Lung (tissue), 17 donors: ENCODE measurements at places on chromosomes 16 and 17. TPM values are rescaled to one million over a fixed set of nuclear protein-coding genes. Genes with fewer than 3 reads are reported as not detected.
A peak's percentile ranks its signal among the peaks of the same experiment; 100 is the strongest.

Gene ANKRD40CL
- total RNA-seq = not detected

Gene HS3ST4
- total RNA-seq = 0.06 TPM

DNA sequence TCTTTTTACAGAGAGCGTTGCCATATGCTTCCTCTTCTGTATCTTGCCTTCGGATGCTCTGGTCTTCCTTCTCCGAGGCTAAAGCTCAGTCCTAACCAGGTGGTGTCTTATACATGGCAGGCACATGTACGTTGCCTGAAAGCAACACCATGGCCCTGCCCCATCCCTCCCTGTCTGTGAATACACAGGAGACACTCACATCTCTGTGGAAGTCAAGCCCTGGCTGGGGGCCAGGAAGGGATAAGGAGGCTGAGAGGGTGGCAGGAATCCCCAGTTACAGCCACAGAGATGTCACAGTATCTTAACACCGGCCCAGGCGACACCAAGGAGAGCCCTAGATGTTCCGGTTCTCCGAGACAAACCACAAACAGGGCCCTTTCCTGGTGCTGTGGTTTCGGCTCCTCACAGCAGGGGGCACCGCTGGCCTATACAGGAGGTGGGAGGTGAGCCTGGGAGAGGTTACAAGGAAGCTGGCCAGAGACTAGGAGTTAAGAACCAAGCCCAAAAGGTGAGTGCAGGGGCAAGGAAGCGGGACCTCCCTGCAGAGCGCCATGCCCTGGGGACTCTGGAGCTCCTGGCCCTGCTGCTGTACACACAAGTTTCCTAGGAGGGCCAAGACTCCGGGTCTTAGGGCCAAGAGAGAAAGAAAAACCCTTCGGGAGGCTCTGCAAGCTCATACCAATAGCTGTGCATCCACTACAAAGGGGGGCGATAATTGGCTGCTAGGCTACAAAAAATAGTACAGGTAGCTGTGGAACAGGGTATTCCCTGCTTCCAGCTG lies 41.7 kb downstream of the SRL start:
- peak; percentile 78 for DNase-seq

GRCh38 chr17:10352893-10353292 lies 19.9 kb downstream of the MYH13 start:
- DNase-seq = no peak

DNA sequence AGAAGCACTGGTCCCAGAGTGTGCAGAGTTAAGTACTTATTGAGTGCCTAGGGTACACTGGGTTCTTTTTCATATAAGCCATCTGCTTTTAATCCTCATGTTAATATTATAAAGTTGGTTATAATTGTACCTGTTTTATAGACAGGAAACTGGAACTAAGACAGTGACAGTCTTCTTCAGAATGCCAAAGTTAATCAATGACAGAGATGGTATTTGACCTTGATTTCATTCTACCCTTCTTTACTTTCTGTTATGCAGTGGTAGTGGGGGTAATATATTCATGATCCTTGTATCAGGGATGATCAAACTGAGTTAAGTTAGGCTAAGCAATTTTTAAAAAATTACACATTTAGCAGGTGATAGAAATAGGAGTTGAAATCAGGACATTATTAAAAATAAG lies 108.6 kb upstream of the GOT2 start:
- no peak for DNase-seq

DNA sequence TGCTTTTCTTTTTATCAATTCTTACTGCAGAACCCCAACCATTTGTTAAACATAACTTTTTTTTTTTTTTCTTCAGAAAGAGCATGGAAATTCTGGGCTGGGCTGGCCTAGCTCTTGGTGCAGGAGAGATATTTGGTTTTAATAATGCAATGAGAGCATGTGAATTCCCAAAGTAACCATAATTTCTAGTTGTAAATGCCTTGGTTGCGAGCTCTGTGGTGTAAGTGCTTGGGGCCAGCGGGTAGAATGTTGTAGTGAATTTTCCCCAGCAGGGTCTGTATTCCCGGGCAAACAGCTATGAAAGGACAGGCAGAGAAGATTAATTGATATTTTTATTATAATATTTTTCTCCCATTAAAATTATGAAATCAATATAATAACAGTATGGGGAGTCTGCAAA lies 465.6 kb downstream of the HS3ST4 start:
- no peak for DNase-seq

Gene CACNG1
- total RNA-seq = not detected

DNA sequence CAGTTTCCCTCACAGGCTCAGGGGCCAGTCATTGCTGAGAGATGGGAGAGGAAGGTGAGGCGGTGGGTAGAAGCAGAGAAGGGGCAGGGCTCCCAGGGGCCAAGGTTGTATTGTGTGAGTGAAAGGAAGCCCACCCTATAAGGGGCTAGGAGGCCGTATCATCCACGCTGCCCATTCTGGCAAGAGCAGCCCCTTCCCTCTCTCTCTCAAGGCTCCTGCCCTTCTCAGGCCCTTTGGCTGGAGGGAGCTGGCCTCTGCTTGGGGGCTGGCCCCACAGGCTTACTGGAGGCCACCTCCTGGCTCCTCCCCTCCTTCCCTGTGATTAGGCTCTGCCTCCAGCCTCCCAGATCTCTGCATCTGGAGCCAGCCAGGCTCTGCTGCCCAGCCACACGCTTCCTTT lies 7.6 kb downstream of the TBKBP1 start:
- DNase-seq = no peak

DNA sequence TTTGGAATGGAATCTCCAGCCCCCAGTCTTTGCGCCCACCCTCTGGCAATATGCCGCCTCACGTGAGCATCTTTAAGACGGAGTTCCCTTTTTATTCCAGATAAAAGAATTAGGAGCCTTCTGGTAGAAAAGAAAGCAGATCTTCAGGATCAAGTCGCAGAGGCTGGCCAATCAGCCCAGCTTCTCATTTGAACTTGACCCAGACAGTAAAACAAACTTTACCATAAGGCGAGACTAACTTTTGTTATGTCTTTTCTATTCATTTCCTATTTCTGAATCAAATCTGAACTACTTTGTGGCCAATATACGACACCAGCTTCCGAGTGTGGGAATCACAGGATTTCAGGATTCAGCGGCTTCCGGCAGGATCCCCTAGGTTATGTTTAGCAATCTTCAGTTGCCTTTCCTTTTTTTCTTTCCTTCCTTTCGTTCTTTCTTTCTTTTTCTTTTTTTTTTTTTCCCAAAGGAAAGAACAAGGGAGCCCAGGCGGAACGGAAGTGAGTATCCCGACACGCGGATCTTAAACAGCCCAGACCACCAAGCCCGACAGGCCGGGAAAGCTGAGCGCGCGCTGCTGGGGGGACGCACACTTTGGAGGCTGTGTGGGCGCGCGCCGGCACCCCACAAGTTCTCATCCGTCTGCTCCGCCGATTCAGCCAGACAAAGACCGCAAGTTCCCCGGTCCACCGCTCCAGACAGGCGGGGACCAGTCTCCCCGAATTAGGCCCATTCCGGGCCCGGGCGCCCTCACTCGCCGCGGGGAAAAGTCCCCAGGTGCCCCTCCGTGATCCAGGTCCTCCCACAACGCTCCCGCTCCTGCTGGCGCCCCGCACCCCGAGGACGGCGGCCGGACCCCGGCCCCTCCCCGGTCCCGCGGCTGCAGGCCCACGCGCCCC lies 633 bp downstream of the TBC1D16 start:
- DNase-seq = peak; percentile 70

DNA sequence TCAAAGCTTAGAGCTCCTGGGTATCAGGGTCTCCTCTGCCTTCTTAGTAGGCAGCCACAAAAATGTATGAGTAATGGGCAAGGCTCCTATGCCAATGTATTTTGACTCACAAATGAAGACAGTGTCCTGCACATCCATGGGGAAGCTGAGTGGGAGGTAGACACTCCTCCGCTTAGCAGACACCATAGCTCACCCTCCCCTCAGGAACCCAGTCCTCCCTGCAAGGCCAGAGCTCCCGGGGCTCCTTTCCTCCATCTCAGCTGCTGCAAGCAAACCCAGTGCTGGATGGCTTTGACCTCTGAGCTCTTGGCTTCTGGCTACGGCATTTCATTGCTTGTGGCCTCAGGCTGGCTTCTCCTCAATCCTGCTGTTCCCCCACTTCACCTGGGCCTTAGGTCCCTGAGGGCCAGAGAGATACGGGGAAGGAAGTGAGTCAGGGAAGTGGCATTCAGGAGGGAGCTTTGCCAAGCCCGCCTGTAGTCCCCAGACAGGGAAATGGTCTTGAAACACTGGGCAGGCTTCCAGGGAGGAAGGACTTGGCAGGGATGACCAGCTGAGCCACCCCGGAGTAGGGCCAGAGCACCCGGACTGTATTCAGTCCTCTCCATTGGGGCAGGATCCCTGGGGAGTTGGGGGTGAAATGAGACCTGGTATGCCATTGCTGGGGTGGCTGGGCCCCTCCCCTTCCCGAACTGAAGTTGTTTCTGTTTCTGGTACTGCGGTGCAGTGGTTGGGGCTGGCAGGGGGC lies 4.5 kb downstream of the ABCC3 start:
- DNase-seq = peak; percentile 97

Gene EDC4
- total RNA-seq = 41.9 TPM

GRCh38 chr16:54417384-54417783 lies 130.8 kb upstream of the IRX3 start:
- no peak for DNase-seq

- no peak for DNase-seq
These were observed 5.4 kb downstream of the VEZF1 start for GRCh38 chr17:57982452-57983170.

Gene SSTR5
- not detected for total RNA-seq

Gene TAF15
- 134 TPM for total RNA-seq

GRCh38 chr17:50920041-50920410 lies 53.9 kb upstream of the TOB1 start:
- DNase-seq = no peak

GRCh38 chr16:55171241-55171640 lies 152.8 kb upstream of the IRX6 start:
- no peak for DNase-seq

Gene CCDC78
- 71.6 TPM for total RNA-seq

GRCh38 chr16:55929181-55929580 lies 54.0 kb upstream of the CES5A start:
- DNase-seq = no peak

Gene TLCD1
- total RNA-seq = 3.8 TPM

Gene APOBR
- total RNA-seq = 8.0 TPM

- DNase-seq = no peak
These were observed 2.1 kb upstream of the ZSCAN10 start for GRCh38 chr16:3101018-3101840.

- no peak for DNase-seq
These were observed 19.7 kb downstream of the DEXI start for GRCh38 chr16:10922328-10923145.
